ENCODE measurements at places on chromosomes 2 and 18.

DNA sequence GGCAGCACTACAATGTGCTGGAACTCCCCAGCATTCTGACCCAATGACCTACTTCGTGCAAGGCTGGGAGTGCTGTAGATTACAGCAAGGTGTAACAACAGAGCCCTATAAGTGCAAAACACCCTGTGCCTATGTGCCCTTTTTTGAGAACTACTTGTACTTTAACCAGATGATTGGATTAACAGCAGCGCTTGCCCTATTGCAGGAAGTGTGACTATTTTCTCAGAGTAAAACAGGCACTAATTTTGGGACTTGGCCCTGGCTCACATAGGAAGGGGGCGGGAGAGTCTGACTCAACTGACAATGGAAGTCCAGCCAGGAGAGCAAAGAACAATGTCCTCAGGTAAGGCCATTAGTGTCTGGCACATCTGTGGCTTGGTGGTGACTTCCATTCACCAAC lies 35.6 kb upstream of the RNF125 start:
- DNase-seq: no peak

- DNase-seq: no peak
Measured at GRCh38 chr2:32242331-32242730, 22.4 kb downstream of the NLRC4 start.

DNA sequence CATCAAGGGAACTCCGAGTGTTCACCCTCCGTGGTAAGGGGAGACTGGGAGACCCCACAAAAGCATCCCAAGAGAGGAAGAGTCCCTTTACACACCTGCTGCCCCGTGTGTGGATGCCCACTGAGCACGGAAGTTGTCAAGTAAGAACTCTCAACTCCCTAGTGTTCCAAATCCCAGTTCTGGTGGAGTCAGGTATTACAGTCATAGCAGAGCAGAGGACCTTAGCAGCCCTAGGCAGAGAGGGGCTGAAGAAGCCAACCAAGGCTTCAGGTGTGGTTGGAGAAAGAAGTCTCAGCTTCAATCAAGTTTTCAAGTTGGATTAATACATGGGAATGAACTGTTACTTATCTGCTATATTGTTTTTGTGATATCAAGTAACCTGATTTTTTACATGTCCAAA lies 512.5 kb downstream of the RNF144A start:
- no peak for DNase-seq

- DNase-seq: no peak
Measured at GRCh38 chr2:88252111-88252510, 82.0 kb downstream of the THNSL2 start.

DNA sequence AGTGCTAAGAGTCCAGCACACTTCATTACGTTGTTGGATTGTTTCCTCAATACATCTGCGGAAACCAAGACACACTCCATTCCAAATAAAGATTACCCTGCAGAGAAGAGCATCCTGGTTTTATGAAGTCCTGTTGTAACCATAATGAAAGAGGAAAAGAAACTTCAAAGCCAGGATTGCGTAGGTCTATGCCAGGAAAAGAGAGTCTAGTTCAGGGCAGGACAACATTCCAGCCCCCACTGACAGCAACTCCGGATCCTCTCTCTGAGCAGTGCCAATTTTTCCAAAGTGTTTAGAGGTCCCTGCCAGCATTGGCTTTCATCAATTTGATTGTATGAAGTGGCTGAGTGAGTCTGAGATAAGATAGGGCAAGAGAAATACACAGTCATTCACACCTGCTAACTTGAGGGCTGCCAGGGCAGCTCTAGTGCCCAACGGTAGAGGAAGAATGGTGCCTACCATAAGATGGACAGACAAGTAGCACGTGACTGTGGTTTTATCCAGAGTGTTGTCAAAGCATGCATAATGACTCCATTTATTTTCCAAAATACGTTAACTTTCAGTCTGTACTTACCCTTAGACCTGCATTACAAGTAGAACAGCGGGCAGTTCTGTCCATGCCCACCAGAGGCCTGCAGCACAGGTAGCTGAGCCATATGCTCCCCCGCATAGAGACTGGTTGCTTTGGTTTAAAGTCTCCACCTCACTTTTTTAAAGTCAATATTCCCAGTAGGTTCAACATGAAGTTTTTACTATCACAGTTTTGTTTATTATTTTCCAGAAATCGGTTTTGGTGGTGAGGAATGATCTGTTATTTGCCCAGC lies 23.7 kb downstream of the PIEZO2 start:
- no peak for DNase-seq
